ENCODE measurements at places on chromosomes 12 and 14.

- DNase-seq: no peak
Observed at GRCh38 chr12:131378176-131378842, 332.6 kb upstream of the SFSWAP start.

GRCh38 chr14:36657399-36658122 lies 4.1 kb upstream of the PAX9 start:
- DNase-seq: peak; percentile 54

GRCh38 chr12:108065069-108065468 lies 64.0 kb upstream of the WSCD2 start:
- no peak for DNase-seq

- DNase-seq: no peak
Observed at GRCh38 chr14:43168371-43168925, 1338.6 kb downstream of the FSCB start.

- DNase-seq: no peak
Observed at GRCh38 chr12:5254703-5255102, 177.2 kb upstream of the NTF3 start.

- DNase-seq: no peak
Observed at GRCh38 chr12:5904969-5905368, 40.1 kb downstream of the ANO2 start.

DNA sequence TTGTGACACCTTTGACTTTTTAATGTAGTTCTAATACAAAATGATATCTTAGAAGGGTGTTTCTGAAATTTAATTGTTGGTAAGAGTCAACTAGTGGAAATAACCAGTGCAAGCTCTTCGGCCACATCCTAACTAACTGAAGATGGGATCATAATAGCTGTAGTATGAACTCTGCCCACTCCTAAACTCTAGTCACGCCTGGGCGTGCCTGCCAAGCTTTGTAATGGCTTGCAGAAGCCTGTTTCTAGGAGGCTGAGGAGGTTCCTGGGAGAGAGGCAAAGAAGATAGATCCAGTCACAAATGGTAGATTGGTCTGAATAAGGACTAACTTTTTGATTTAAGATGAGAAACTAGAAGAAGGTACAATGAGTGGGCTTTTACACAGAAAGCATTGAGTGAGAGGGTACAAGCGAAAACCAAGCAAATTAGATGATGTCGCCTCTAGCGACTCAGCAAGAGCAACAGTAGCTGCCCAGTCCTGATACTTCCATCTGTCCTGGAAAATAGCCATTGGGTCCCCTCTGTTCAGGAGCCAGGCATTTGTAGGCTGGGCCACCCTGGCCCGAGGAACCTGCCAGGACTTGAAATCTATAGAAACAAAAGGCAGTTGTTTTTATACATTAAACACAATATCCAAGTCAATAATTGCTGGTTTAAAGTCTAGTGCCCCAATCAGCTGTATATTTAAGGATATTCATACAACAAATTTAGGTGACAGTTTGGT lies 148.8 kb downstream of the SLC38A4 start:
- no peak for DNase-seq

GRCh38 chr14:82855912-82856391 lies 1322.3 kb upstream of the SEL1L start:
- DNase-seq: no peak

Measured in NCI-H2029 (cell line).